ENCODE measurements at places on chromosomes 7 and 10.

DNA sequence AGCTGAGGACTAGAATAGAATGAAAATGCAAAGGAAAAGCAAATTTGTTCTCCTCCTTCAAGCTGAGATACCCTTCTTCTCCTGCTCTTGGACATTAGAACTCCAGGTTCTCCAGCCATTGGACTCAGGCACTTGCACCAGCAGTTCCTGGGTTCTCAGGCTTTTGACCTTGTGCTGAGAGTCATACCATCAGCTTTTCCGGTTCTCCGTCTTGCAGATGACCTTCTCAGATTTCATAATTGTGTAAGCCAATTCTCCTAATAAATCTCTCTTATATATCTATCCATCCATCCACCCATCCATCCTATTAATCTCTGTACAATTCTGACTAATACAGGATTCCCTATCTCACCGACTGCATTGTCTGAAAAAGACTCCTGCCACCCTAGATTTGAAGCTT, 108.3 kb downstream of the AHR start:
- DNase-seq: no peak

GRCh38 chr7:55092186-55092974, 73.6 kb downstream of the EGFR start:
- DNase-seq: peak; percentile 93

DNA sequence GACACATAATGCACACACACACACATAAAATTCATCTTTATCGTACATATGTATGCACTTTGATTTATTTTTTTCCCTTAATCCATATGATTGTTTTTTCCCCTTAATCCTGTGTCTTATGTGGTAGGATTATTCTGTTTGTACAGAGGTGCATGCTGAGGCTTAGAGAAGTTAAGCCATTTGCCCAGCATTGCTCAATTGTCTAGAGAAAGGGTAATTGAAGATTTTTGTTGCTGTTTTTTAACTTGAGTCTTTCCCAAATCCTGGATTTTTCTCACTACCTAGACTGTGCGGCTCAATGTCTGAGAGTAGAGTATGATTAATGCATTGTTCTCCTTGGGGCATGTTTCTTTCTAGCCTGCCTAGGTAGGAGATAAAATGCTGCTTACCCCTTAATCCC, 35.0 kb downstream of the WBP1L start:
- DNase-seq: no peak

DNA sequence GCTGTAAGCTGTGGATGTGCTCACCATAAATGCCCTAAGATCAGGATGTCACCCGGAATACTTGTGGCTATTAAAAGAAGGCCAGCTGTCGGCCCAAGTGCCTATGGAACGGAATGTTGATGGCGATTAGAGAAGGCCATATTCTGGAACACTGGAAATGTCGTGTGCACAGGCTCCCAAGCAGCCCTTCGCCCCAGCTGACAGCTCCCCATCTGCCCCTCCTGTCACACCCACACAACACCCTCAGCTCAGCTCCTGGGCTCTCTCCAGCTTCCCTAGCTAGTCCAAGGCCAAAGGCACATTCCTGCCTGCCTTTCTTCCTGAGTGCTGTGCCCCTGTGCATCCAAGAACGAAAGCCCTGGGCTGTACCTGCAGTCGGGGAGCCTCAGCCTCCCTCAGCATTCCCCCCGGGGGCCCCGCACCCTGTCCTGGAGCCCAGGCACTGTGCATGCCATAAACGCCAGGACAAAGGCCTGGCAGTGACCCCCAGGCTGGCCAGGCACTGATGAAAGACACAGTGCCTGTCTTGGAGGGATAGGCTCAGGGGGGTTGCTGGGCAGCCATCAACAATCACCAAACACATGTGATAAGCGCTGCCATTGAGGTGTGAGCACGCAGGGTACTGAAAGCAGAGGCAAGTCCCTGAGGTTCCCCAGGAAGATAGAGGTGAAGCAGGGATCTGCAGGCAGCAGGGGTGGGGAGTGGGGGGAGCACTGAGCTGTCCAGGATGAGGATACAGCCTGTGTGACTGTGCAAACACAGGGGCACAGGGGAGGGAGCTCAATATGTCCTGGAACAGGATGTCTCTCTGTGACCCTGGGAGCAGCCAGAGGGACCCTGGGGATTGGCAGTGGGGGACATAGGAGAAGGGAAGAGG, 3.7 kb upstream of the LDB3 start:
- no peak for DNase-seq

DNA sequence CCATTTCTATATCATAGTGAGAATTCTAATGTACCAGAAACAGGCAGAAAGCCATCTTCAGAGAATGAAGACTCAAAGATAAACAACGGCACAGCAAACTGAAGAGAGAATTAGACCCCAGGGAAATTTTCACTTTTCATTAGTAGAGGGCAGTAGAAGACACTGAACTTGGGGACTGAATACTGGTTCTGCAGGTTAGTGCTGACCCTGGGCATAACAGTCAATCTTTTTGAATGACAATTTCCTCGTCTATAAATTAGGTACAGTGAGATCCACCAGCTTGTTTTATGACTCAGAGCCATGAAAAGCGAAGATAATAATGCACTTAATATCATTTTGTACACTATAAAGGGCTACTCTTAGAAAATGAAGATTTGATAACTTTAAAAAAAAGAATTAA, 13.7 kb downstream of the FKBP14 start:
- no peak for DNase-seq

DNA sequence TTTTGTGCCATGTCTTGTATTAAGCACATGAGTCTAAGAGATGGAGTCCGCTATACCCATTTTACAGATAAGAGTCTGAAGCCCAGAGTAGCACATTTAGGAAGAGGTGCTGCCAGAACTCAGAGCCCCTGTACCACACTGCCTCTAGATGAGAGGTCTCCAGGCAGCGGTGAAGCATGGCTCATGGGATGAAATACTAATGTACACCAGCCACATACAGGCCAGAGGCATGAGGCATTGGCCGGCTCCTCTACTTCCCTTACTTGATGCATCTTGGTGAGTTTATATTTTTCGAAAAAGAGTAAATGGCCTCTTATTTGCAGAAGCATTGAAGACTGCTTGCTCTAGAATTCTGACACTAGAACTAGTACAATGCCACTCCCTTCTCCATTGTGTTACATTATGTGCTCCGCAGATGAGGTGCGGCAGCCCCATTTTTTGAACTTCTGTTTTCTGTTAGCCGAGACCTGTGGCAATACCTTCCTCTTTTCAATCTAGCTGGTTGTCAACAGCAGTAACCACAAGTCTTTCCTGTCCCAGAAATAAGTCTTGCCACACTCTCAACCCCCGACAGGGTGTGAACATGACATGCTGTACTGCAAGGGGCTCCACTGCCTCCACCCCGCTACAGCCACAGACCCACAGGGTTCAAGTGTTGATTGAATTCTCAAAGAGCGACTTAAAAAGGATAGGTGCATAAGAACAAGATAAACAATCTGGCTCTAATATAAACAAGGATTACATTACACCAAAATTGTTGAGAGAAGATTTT, 145.3 kb downstream of the CELF2 start:
- DNase-seq: no peak

Data from DMS79 treated with DMSO at 0.1 percent for 48 hours (cell line).